K562 (cell line): ENCODE measurements at places on chromosomes 2 and 18. TPM values are rescaled to one million over a fixed set of nuclear protein-coding genes. Genes with fewer than 3 reads are reported as not detected.

GRCh38 chr18:74597034-74597661 lies 522 bp upstream of the ZNF407 start:
- peak; percentile 51 for DNase-seq

Gene GBX2
- polyA plus RNA-seq, result 0.28 and 0.47 TPM in 2 replicates

- DNase-seq, result no peak
These were observed 2.4 kb downstream of the MEX3C start for GRCh38 chr18:51195086-51195450.

GRCh38 chr18:2874765-2875164 lies 28.0 kb downstream of the EMILIN2 start:
- no peak for DNase-seq

DNA sequence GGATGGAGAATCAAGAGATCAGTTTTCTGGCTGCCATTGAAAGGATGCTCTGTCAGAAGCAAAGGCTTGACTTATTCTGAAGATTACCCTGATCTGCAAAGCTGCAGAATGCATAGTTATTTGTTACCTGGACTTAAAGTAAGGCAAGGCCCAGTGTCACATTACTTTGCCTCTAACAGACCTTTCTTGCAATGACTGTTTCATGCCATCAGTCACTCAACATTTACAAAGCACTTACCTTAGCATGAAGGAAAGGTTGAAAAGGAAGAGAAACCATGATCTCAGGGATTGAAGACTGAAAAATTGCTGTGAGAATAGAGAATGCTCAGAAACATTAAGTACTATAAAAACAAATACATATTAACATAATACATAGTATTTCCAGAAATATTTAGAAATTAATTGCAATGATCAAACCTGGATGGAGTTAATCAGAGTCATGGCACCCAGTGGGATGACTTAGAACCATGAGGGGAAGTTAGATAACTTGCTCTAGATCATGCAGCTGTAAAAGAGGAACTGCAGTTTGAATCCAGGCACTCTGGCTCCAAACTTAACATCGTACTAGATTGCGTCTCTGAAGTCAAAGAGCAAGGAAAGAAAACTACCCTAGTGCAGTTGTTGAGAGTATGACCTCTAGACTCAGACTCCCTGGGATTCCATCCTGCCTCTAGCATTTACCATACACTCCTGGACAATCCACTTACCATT lies 26.5 kb upstream of the FAM117B start:
- no peak for DNase-seq

Gene CDCA7
- polyA plus RNA-seq, result 87.4 and 88.8 TPM in 2 replicates

Gene TNP1
- not detected in 2 replicates for polyA plus RNA-seq

GRCh38 chr18:6058941-6059340 lies 163.6 kb upstream of the TMEM200C start:
- DNase-seq, result no peak

Gene DSG1
- polyA plus RNA-seq, result 0.07 and 0.16 TPM in 2 replicates

GRCh38 chr2:129117434-129117833 lies 798.8 kb upstream of the HS6ST1 start:
- DNase-seq, result no peak

Gene MATN3
- polyA plus RNA-seq, result 0.30 TPM in 1 of 2 replicates, not detected in the other

Gene SLC5A7
- not detected in 2 replicates for polyA plus RNA-seq
